RCC 7860 (cell line): ENCODE measurements at places on chromosomes 1 and 21.

DNA sequence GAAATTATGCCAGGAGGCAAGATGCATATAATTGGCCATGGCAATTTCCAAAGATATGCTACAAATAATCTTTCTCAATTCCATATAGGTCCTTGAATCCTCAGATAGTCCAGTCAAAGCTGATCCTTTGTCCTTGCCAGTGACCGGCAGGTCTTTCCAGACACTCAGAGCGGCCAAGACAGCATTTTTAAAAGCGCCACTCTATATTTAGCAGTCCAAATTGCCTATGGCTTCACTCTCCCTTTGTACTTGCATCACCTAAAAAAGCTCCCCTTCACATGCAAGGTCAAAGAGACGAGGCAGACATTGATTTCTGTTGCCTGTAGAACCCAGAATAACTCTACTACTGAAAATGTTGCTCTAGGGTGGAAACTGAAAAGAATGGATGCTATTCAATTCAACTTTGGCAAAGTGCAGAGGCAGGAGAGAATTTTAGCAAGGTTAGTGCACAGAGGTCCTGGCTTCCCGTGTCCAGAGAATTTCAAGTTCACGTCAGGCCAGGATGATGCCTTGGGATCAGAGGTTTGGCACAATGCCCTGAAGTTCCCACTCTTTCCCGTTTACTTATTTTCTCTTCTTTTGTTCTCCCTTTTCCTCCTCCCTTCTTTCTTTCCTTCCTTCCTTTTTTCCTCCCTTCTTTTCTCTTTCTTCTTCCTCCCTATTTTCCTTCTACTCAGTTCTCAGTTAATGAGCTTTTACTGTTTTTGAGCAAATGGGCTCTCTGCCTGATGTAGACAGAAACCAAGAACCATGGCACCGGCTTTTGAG, 108.5 kb downstream of the KCNK1 start:
- DNase-seq: no peak

DNA sequence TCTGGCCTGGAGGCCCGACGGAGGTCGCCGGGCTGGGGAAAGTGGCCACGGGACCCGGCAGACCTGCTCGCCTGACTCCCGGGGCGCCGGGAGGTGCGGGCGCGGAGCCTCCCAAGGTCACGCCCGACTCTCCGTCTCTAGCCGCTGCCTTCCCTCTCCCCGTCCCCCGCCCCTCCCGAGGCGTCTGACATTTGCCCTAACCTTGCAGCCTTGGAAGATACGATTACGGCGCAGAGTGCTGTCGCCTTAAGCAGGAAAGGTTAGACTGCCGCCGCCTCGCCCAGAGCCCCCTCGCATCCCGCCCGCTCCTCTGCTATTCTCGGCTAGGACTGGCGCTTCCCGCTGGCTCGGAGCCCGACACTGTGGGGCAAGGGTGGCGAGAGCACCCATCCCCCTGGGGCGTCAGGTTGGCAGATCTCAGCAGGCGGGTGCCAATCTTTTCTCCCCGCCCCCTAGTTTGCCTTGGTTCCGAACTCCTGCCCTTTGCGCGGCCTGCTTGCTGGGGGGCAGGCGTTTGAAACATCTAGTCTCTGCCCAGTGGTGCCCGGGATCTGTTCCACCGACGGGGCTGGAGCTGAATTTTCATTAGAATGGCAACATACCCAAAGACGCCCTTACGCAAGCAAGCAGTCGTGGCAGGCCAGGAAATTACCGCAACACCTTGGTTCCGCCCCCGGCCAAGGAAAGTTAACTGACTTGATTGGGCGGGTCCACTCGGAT, 835 bp downstream of the PGM1 start:
- DNase-seq: peak; percentile 63

- no peak for DNase-seq
Observed at GRCh38 chr1:67627906-67628305, 57.1 kb upstream of the GADD45A start.

DNA sequence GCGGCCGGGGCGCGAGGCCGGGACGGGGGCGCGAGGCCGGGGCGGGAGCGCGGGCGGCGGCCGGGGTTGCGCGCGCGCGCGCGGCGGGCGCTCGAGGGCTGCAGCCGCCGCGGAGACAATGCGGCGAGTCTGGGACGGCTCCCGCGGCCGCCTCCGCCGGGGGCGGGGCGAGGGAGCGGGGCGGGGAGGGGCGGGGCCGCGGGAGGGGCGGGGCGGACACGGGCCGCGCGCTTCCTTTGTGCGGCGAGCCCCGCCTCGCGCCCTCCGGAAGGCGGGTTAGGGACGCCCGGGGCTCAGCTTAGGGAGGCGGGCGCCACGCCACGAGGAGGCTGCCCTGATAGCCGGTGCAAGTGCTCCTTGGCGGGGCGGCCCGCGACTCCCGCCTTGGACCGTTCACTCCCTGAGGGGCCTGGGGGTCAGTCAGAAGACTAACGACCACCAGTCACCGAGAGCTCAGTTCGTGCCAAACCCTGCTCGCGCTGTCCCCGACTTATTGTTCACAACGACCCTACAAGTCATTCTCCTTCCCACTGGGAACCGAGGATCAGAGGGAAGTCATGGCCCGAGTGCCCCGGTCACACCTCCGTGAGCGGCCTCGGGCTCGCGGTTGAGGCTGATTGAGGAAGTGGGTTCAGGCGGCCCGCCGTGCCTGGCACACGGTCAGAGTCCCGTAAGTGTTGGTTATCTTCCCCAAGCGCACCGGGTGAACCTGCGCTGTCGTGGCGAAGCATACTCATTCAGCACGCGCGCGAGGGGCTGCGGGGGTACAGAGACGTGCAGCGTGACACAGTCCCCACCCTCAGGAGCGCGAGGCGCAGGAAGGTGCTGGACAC, 29.1 kb upstream of the A3GALT2 start:
- DNase-seq: peak; percentile 69

GRCh38 chr21:45866551-45866950, 115.0 kb upstream of the COL6A1 start:
- no peak for DNase-seq

- no peak for DNase-seq
Observed at GRCh38 chr1:171798311-171798710, 16.9 kb downstream of the METTL13 start.

DNA sequence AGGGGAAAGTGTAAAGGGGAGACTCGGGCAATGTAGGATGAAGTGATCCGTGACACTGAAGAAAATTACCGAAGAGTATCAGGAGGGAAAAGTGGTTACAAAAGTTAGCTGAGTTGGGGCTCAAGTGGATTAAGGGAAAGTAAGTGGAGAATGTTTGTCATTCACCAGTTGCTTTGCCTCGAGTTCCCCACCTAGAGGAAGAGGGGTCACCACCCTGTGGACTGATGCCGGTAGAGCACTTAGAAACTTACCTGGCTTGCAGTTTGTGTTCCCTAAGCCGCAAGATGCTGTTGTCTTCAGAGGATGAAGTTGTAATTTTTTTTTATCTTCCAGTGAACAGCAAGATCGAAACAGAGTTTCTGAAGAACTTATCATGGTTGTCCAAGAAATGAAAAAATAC, 1.0 kb downstream of the PER3 start:
- DNase-seq: no peak
